Astrocyte of the spinal cord (primary cell): ENCODE measurements at places on chromosomes 13 and 19.

GRCh38 chr13:73653688-73654087 lies 480.5 kb downstream of the KLF12 start:
- DNase-seq: no peak

DNA sequence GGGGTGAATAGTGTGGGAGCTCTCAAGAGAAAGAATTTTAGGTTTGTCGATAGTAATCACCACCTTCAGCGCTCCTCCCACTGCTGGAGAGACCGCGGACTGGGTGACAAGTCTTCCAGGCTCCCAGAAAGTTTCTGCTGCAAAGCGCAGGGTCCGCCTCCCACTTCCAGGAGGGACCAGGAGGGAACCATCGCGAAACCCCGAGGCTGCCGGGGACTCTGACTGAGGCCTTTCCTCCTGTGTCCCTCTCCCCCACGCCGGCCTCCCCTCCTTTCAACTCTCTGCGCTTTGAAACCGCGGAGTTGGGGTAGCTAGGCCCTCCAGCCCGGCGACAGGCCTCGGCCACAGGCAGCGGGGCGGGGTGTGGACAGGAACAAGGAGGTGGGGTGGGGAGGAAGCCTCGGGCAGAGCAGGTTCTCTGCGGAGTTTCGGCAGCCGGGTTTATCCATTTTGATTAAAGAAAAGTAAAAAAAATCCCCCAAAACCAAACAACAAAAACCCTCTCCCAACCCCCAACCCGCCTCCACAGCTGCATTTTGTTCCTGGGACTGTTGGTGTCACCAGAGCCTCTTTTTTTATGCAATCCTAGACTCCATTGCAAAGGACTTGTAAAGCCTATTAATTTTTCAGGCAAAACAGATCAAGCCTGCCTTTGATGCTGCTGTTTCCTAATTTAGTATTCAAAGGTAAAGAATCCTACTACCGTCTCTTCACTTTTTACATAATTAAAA lies 157.2 kb downstream of the TM9SF2 start:
- peak; percentile 82 for DNase-seq

GRCh38 chr19:23222998-23223652 lies 27.1 kb downstream of the ZNF724 start:
- no peak for DNase-seq

GRCh38 chr19:56837004-56837403 lies 3.5 kb downstream of the PEG3 start:
- DNase-seq: no peak

DNA sequence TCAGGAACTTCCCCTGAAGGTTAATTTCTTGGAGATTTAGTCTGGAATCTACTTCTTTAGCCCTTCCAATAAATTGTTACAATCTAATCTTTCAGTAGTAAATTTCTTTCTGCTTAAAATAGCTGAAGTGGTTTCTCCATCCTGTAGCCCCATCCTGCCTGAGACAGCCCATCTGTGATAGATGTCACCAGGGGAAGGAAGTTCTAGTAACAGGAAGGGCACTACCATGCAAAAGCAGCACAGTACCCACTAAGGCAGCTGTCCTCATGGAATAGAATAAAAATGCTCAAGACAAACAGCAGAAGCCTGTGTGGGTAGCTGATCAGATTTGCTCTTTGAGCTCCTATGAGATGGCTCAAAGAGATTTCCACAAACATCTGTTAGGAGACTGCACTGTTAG lies 1036.5 kb downstream of the SLITRK5 start:
- DNase-seq: no peak

DNA sequence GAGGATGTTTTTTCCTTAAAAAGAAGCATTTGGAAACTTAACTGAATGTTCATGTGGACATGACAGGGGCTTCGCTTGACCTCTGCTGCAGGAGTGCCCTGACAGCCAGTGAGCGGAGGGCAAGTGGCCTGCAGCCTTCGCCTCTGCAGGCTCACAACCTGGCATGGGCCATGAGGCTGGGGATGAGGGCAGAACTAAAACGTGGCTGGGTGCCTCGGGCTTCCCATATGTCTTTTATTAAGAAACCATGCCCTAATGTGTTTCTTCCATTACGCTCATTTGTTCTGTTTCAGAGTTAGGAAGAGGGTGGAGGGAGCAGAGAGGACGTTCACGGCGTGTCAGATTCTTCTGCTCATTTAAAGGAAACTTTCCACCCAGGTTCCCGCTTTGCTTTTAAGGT lies 2.9 kb downstream of the ARHGEF7 start:
- no peak for DNase-seq

DNA sequence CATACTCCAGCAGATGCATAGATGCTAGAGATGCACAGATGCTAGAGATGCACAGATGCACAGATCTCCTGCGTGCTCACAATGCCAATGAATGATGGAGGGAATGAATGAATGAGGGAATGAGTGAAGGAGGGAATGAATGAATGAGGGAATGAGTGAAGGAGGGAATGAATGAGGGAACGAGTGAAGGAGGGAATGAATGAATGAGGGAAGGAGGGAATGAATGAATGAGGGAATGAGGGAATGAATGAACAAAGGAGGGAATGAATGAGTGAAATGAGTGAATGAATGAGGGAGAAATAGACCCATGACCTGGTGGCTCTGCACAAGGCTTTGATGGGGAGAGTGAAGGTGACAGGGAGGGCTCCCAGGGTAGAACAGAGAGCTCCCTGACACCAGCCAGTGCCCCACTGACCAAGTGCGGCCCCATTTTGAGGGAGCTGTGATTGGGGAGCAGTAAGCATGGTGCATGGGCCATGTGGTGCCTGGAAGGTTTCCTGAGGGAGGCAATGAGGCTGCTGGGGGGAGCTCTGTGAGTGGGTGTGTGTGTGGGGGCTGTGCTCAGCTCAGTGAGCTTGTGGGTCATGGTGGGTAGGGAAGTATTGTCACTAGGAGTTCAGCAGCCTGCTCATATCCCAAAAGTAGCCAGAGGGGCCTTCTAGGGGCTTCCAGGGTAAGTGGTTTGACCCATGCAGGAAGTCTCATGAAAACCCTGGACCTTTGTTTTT lies 12.7 kb downstream of the SLC27A1 start:
- DNase-seq: no peak

DNA sequence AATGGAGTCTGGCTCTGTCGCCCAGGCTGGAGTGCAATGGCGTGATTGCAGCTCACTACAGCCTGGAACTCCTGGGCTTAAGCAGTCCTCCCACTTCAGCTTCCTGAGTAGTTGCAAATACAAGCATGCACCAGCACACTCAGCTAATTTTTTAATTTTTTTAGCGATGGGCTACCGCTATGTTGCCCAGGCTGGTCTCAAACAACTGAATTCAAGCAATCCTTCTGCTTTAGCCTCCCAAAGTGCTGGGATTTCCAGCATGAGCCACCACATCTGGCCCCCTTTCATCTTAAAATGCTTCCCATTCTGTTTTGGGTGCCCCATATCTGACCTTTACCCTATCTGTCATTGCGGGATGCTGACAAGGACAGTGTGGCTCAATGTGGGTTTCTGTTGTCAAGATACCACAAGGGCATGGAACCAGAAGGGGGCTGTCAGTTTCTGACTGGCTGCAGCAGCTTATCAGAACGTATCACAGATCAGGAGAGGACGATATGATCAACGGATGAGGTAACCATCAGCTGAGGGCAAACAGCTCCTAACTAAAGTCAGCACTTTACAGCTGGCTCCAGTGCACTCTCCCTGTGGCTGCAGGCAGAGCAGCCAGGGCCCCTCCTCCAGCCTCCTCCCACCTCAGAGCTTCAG lies 32.4 kb downstream of the GPR42 start:
- DNase-seq: no peak

DNA sequence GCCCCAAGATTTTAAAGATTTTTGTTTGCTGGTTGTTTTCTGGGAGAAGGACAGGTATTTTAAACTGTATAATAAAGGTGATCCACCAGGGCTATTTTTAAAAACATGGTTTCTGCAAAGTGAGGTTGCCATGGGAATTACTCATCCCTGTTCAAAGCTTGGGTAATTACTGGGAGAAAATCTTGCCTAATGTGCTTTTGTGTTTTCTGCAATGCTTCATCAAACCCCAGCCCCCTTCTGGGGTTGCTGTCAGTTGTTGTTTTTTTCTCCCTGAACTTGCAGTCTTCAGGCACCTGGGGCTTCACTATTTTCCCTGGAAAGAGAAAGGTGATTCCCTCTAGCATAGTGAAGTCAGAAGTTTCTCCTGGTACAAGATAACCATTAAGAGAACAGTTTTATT lies 277.2 kb downstream of the NALCN start:
- DNase-seq: peak; percentile 18

- no peak for DNase-seq
These were observed 42.5 kb downstream of the RASA3 start for GRCh38 chr13:114089751-114090400.

DNA sequence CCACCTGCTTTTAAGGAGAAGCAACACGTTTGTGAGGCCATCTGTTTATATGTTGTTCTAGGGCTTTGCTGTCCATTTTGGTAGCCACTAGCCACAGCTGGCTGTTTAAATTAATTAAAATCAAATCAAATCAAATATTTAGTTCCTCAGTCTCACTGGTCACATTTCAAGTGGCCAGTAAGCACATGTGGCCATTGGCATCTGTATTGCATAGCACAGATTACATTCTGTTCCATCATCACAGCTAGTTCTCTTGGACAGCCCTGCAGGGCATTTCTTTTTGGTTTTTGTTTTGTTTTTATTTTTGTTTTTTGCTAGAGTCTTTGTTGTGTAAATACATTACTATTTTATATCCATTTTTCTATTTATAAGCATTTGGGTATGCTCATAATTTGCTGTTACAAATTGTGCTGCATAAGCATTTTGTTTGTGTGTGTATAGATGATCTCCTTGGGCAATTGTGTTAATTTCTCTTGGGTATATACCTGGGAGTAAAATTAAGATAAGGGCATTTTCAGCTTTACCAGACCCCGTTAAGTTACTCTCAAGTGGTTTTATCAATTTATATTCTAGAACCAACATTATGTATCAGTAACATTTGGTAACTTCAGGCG lies 31.3 kb downstream of the SAE1 start:
- DNase-seq: no peak

- DNase-seq: no peak
These were observed 915.9 kb downstream of the UQCRFS1 start for GRCh38 chr19:28297036-28297435.

DNA sequence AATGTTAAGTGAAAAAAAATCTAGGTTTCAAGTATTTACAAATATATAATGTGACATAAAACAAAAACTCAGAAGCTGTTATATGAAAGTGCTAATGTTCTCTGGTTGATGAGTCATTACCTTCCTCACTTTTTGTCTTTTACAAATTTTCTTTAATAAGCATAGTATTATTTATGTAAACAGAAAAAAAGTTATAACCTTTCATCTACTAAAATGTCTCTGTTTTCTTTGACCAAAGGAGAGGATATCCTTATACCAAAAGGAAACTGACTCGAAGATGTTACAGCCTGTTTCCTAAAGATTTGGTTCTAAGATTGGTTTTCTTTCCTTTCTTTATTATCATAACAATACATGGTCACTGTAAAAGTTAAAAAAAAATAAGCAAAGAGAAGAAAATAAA lies 38.0 kb downstream of the RCBTB2 start:
- no peak for DNase-seq

- DNase-seq: no peak
These were observed at the start of gene PALM3 for GRCh38 chr19:14061751-14062557. Gene PALM3, minus strand, starts transcription at chr19:14062076. Its CDS starts 96 bp downstream, at chr19:14061980.

- peak; percentile 85 for DNase-seq
These were observed 20.0 kb upstream of the ERCC1 start for GRCh38 chr19:45443462-45444317.

DNA sequence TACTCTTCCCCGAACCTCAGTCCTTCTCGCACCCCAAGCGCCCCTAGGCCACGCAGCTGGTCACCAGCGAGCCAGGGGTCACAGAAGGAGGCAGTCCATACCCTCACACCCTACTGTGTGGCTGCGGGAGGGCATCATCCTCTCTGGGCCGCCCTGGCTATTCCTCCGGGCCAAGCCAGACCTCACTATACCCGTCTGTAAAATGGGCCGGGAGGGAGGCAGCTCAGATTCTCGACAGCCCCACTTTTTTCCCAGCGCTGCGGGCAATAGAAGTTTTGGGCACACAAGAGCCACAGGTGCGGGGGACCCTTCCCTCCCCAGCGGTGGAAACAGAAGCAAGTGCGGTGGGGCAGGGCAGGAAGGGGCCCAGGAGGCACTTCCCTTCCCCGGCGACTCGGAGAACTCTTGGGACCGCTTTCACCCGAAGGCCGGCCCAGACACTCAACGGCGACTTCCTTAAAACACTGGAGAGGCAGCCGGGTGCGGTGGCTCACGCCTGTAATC lies 5.6 kb upstream of the ARRDC2 start:
- DNase-seq: no peak

- DNase-seq: no peak
These were observed 1.9 kb upstream of the FOXO1 start for GRCh38 chr13:40668335-40668734.

DNA sequence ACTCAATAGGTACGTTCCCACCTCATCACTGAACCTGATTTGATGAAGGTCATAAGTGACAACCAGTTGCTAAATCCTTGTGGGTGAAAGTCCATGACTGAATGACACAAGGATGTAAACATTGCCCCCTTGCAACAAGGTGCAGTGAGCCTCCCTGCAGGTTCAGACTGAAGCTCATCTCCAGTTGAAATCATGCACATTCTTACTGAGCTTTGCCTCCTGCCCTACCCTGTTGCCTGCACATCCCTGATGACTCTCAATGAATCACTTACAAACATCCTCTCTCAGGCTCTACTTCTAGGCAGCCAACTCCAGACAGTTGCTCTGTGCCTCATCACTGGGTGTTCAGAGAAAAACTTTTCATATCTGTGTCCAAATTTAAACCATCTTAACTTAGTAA lies 42.5 kb upstream of the ARGLU1 start:
- peak; percentile 30 for DNase-seq

GRCh38 chr13:47067306-47067705 lies 170.5 kb upstream of the HTR2A start:
- no peak for DNase-seq

DNA sequence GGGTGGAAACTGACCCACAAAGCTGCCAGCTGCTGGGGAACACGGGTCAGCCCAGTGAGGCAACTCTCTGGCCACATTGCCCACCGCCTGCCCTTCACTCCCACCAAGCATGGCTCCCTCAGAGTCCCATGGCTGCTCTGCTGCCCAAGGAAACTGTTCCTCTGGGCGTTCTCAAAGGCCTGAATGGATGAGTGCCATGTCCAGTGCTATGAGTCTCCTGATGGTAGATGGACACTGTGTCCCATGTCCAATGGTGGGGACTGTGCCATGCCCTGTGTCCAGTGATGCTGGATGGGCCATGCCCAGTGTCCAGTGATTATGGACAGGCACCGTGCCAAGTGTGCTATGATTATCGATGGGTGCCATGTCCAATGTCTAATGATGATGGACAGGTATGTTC lies 88.8 kb downstream of the ANKRD10 start:
- DNase-seq: no peak

DNA sequence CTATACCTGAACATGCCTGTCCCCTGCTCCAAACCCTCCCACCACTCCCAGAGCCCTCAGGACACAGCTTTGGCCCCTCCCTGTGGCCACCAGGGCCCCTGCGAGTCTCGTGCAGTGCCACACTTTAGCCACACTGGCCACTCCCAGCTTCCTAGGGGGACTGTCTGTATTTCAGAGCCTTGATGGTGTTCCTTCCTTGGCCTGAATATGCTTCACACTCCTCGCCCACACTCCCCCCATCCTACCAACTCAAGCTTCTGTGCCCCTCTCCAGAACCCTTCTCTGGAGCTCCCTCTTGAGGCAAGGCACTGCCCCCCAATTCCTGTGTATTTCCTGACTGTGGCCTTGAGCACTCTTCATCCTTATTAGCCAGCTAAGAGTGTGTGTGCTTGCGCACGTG lies 80.2 kb downstream of the DPF1 start:
- no peak for DNase-seq

GRCh38 chr13:91644806-91645205 lies 246.4 kb downstream of the GPC5 start:
- no peak for DNase-seq
